ENCODE measurements at places on chromosomes 7 and 10. TPM values are rescaled to one million over a fixed set of nuclear protein-coding genes. Genes with fewer than 3 reads are reported as not detected.

C10orf53 gene
- total RNA-seq: not detected

PNLIPRP3 gene
- total RNA-seq: under 0.01 TPM

CRPPA gene
- 16.7 TPM for total RNA-seq

MYPN gene
- total RNA-seq: 57.4 TPM

FAM25G gene
- total RNA-seq: not detected

TUBAL3 gene
- total RNA-seq: not detected

CREM gene
- 21.4 TPM for total RNA-seq

PTPRE gene
- 7.8 TPM for total RNA-seq

LRRTM3 gene
- 1.0 TPM for total RNA-seq

SRRM3 gene
- total RNA-seq: not detected

CPA4 gene
- total RNA-seq: 2.1 TPM

NRG3 gene
- not detected for total RNA-seq

BMPR1A gene
- total RNA-seq: 42.3 TPM

C7orf57 gene
- total RNA-seq: not detected

MMRN2 gene
- total RNA-seq: 25.6 TPM

FLNC gene
- 611 TPM for total RNA-seq

MMD2 gene
- total RNA-seq: not detected

All from skeletal muscle tissue (tissue), 5 donors.